ENCODE measurements at places on chromosomes 16 and 17.

DNA sequence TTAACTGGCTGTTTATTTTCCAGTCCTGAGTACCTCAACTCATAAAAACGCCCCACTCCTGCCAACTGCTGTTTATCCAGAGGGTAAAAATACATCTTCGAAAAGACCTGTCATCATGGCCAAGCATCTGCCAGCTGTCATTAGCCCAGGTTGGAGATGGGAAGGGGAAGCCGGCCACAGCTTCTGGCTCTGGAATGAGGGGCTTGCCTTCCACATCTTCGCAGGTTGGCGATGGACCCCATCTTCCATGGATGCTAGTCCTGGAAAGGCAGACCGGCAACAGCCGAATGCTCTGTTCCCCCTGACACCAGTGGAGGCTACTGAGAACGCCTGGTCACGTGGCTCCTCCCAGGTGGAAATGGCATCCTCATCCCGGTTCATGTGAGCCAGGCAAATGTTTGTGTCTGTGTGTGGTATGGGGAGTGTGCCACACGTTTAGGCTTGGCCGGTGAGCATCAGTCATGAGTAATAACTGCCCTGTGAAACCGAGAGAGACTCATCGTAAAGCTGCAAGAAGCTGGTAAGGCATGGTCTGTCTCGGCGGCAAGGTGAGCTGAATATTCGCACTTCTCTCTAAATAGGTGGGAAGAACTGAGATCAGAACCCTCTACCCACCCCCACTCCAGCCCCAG lies 420 bp upstream of the KRTAP17-1 start:
- DNase-seq: no peak

- no peak for DNase-seq
Measured at GRCh38 chr16:55846598-55847346, 13.9 kb upstream of the CES1 start.

DNA sequence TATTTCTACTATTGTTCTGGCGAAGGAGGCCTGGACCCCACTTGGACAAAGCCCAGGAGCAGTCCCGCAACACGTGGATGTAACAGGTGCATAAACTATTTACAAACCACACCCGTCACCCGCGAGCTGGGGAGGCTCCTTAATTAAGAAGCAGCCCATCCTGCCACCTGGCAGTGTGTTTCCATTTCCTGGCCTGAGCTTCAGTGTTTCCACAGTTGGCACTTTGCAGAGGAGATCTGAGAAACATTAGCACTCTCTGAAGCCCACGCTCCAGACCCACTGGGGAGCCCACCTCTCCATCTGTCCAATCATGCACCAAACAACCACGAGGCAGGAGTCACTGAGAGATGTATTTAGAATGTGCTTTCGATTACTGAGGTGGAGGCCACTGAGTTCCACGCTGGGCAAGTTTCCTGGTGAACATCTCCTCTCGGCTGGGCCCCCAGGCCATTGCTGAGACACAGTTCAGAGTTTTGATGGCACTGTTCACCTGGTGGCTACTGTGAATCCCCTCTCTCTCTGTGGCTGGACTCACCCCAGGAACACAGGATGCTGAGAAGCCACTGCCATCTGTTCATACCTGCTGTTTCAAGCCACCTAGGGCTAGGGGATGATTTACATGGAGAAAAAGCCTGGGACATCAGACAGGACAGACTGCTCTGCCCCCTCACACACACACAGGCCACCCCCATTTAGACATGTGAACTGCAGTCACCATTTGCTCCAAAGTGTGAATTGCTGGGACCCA lies 129.1 kb downstream of the AIPL1 start:
- no peak for DNase-seq

DNA sequence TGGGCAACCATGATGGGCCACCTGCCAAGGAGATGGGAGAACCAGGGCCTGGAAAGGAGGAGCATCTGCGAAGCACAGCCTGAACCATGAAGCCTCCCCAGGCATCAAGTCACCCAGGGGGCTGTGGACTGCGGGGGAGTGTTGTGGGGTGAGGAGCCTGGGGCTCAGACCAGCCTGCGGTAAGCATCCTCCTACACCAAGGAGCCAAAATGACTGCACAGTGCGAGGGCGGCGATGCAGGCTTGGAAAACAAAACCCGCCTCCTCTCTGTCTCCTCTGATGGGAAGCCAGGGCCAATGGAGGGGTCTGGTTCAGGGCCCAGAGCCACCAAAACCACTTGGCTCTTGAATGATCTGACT lies 18.1 kb upstream of the MAF start:
- DNase-seq: no peak

DNA sequence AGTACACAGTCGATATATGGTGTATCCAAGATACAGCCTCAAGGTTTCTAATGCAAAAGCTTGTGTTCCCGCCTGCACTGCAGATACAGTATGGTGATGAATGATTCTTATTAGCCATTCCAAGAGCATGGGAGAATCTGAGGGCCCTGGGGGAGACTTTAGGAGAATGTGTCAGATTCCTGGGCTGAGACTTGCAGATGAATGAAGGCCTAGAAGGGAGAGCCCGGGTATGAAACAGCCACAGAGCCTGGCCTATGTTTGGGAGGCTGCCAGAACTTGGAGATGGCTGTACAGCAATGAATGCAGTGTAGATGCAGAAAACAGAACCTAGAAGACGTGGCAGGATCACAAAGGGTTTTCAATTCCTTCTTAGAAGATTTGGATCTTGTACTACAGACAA lies 510.7 kb downstream of the HAPSTR1 start:
- DNase-seq: no peak

- DNase-seq: no peak
Measured at GRCh38 chr17:59838052-59838916, 54.5 kb downstream of the TUBD1 start.

DNA sequence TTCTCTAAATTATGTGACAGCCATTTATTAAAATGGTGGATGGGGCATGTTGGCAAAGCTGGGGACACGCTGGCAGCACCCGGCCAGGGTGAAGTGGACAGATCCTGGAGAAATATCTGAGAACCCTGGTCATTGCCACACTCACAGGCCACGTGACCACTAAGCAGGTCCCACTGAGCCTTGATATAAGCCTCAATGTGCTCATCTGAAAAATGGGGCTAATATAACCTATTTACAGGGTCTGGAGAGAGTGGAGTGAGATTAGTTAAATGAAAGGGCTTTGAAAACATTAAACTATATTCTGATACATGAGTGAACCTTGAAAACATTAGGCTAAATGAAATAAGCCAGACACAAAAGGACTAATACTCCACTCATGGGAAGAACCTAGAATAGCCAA lies 108.9 kb downstream of the RBFOX3 start:
- no peak for DNase-seq

- DNase-seq: no peak
Measured at GRCh38 chr17:58310511-58311428, 17.8 kb downstream of the TSPOAP1 start.

DNA sequence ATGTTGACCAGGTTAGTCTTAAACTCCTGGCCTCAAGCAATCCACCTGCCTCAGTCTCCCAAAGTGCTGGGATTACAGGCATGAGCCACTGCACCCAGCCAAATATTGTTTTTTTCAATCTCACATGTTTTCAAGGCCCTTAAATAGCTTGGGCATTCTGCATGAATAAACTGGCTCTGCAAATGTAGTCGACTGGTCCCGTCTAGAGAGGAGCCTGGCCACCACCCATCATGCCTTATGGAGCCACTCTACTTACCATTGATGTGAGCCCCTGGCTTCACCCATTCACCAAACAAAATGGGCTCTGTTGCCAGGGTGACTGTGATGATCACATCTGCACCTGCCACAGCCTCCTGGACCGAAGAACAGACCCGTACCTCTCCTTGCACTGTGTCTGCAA lies 10.8 kb downstream of the CRYM start:
- no peak for DNase-seq

DNA sequence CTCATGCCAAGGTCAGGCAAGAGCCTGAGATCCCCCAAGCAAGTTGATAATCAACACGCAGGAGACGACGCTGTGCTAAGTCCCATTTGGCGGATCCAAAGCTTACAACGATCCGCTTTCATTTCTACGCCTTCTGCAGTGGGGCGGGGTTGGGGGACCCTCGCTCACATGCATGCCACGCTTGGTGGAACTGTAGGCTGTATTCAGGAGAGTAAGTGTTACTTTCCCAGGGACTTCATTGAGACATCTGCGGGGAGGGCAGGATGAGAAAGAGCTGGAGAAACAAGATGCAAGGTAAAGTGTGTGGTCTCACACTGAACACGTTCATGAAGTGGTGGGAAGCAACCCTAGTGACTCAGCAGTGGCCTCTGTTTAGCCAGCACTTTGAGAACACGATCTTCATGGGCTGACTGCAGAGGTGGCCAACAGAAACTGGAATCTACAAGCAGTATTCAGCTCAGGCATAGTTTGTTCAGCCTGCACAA lies 100.5 kb downstream of the XYLT1 start:
- no peak for DNase-seq

- no peak for DNase-seq
Measured at GRCh38 chr17:38628441-38628840, 22.7 kb upstream of the SRCIN1 start.

- no peak for DNase-seq
Measured at GRCh38 chr16:13554005-13554404, 365.9 kb upstream of the ERCC4 start.

DNA sequence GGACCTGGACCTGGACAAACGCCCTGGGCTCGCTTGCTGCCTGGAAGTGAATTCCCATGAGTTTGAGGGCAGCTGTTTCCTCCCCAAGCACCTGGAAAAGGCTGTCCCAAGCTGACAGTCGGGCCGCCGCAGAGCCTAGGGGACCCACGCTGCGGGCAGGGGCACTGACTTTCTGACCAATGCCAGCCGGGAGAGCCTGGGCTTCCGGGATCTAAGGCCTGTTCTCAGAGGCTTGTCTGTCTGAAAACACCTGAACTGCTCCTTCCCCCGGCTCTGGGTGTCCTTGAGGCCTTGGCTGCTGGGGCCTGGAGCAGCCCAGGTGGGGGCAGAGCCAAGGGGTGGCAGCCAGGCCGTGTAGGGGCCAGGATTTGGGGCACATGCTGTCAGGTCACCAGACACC lies 72.6 kb downstream of the LMF1 start:
- no peak for DNase-seq

DNA sequence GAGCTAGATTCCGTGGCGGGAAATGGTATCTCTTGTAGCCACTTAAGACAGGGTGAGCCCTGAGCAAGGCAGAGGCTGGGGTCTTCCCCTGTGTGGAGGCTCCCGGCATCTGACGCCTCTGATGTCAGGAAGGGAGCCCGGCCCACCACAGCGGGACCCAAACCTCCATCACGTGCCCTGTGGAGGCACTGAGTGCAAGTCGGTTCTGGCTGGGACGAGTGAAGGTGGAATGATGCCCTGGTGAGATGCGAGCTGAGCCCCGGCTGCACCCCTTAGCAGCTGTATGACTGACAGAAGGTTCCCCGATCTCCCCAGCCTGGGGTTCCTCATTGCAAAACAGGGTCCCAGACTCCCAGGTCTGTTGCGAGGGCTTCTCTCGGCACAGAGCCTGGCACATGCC lies 187.4 kb upstream of the TNRC6C start:
- DNase-seq: no peak

GRCh38 chr17:29615492-29616299 lies 7.0 kb downstream of the CORO6 start:
- peak; percentile 77 for DNase-seq

DNA sequence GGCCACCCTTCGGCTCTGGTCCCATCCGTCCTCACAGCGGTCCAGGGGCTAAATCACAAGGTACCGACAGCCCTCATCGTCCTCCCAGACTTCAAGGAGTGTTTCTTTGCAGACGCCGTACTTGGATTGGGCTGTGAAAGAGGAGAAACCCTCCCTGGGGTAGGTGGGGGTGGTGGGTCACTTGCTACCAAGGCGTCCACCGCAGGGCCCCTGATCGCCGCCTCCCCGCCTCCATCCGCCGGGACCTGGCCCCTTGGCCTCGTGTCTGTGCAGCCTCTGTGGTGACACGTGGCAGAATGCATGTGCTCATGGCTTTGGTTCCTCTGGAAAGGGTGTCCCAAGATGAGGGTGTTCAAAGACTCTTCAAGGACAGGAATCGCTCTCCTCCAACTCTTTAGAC lies 151.4 kb downstream of the BANP start:
- no peak for DNase-seq

- DNase-seq: no peak
Measured at GRCh38 chr17:43936434-43936833, 5.8 kb downstream of the PPY start.

DNA sequence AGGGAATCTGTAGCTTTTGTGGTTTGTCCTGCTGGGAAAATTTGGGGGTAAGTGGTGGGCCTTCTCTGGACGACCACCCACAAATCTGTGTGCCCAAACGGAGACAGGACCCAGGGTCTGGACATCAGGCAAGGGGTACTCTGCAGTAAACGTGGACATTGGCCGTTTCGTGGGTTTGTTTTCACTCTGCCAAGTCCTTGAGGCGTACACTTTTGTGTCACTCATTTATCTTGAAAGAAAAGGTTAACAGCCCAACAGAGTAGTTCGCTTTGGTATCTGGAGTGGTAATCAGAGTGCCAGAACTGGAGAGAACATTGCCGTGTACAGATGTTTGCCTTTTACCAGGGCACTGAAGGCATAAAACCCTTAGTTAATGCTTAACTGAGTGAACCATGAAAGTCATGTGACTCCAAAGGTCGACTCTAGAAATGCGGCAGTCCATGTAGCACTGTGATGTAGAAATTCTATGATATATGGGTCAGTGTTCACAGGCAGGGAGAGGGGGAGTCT lies 15.4 kb downstream of the NAA60 start:
- no peak for DNase-seq

DNA sequence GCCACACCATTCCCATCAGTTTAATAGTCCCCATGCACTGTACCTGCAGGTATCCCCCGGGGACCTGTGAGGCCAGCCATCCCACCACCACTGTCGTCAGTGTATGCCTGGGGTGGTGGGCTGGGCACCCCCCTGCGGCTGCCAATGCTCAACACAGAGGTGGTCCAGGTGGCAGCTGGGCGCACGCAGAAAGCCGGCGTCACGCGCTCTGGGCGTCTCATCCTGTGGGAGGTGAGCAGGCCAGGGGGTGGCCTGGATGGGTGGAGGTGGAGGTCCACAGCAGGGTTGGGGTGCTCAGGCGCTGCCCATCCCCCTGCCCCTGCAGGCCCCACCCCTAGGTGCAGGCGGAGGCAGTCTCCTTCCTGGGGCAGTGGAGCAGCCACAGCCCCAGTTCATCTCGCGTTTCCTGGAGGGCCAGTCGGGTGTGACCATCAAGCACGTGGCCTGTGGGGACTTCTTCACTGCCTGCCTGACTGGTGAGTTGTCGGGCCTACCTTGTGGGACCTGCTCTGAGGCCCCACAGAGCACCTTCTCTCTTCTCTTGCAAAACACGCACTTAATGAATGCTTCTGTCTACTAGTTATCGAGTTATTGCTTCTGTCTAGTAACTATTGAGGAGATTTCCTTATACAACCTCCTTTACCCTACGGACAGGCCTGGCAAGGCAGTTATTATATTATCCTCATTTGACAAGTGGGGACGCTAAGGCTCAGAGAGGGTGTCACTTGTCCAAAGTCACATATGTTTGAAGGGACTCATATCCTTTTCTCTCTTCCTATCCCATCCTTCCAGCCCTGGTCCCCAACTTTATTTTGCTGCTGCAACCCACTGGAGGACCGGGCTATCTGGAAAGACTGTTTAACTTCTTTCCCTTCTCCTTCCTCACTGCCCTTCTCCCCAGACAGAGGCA lies 5.8 kb upstream of the TRAF4 start:
- no peak for DNase-seq

Measured in omental fat pad (tissue), 4 donors.